Activated T-cell treated with anti-CD3 and anti-CD28 coated beads, Interleukin-2, amount 50 U/mL, for 72 hours (primary cell): ENCODE measurements at places on chromosomes 2 and 18.

- DNase-seq = no peak
Observed at GRCh38 chr18:48084041-48084757, 153.7 kb upstream of the SMAD2 start.

DNA sequence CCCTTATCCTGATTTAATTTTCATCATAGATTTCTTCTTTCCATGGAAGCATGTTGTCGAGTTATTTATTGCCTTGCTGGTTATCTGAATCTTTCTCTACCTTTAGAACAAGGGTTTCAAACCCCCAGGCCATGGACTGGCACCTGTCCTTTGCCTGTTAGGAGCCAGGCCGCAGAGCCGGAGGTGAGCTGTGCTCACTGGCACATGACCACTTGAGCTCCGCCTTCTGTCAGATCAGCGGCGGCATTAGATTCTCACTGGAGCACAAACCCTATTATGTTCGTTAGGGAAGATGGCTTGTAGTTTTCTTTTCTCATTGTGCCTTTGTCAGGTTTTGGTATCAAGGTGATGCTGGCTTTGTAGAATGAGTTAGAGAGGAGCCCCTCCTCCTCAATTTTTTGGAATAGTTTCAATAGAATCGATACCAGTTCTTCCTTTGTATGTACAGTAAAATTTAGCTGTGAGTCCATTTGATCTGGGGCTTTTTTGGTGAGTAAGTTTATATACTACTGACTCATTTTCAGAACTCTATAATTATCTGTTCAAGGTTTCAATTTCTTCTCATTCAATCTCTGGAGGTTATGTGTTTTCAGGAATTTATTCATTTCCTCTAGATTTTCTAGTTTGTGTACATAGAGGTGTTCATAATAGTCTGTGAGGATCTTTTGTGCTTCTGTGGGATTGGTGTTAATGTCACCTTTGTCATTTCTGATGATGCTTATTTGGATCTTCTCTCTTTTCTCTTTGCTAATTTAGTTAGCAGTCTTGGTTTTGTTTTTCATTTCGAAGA lies 668.0 kb upstream of the FAM98A start:
- no peak for DNase-seq

DNA sequence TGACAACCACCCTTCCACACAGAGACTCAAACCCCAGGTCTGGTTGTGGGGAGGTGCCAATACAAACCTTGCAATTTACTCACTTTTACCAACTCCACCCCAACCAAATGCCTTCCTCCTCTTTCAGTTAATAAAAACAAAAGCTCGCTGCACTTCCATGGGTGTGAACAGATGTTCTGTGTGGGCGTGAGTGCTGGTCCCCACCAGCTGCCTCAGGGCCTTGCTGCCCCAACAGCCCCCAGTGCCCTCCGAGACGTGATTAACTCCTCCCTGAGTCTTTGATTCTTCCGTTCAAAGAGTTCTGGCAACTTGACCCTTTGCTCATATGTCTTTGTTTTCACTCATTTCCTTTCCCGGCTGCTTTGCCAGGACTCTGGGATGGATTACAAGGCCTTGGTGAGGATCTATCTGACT lies 258.9 kb upstream of the CXCR4 start:
- peak; percentile 46 for DNase-seq

DNA sequence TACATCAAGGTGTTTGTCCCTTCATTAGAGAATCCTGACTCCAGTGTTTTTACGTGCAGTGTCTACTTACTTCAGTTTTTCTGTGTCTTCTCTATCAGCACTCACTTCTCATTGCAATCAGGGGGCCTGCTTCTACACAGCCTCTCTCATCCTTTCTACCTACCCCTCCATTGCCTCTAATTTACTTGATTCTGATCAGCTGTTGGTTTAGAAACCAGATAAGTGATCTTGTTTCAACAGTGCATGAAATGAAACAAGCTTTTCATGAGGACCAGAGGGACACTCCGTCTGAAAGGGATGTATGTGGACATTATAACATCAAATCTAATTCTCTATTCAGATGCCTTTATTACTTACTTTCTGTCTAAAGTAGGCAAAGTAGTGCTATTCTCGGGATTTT lies 136.9 kb downstream of the PRKCE start:
- no peak for DNase-seq

GRCh38 chr2:169513926-169514325 lies 4.4 kb downstream of the KLHL41 start:
- no peak for DNase-seq
